Activated naive CD4-positive, alpha-beta T cell treated with Interleukin-2 at 50 U/mL for 16 hours (primary cell): ENCODE measurements at places on chromosomes 13 and 19.

- no peak for DNase-seq
These were observed 195.8 kb downstream of the RAP2A start for GRCh38 chr13:97629601-97630272.

DNA sequence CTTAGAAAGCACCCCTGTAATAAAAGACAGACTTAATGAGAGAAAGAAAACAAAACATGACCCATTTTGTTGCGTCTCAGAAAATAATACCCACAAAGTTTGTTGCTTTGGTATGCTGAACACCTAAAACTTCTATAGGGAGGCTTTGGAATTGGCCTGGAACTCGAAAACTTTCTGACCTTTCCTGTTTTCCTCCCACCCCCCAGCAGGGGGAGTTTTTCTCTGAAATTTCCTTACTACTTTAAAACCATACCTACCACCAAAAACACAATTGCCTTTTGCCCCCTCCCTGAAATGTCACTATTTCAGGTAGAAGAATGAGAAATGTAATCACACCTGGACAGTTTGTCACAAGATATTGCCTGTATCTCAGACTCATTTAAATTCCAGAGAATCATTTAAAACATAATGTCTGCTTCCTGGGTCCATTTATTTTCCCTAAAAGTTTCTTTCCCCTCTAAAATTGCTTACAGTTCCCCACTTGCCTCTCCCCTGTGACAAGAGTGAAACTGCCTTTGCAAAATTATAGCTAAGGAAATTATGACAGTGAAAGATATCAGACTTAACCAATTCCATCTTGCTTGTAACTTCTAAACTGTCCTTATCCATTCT is 2700.2 kb downstream of the PCDH9 start:
- no peak for DNase-seq

GRCh38 chr19:35978832-35979365 is 16.1 kb upstream of the SDHAF1 start:
- no peak for DNase-seq

DNA sequence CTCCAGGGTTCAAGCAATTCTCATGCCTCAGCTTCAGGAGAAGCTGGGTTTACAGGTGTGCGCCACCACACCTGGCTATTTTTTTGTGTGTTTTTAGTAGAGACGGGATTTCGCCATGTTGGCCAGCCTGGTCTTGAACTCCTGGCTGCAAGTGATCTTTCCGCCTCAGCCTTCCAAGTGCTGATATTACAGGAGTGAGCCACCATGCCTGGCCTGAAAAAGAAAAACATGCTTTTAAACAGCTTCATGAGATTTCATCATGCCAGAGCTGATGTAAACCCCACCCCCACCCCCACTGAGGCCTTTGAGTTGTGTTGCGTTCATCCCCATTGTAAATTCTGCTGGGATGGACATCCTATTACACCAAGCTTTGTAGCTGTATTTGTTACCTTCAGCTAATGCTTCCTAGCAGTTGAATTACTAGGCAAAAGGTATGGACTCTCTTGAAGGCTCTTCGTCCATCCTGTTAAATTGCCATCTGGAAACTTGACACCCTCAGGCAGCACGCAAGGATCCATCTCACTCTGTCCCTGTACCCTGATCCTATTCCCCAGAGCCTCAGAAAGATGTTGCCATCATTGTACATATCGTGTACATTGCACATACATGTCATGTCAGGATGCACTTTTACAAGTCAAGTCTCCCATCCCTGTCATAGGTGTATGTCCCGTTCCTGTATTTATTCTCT is 47.3 kb downstream of the NFIX start:
- no peak for DNase-seq

DNA sequence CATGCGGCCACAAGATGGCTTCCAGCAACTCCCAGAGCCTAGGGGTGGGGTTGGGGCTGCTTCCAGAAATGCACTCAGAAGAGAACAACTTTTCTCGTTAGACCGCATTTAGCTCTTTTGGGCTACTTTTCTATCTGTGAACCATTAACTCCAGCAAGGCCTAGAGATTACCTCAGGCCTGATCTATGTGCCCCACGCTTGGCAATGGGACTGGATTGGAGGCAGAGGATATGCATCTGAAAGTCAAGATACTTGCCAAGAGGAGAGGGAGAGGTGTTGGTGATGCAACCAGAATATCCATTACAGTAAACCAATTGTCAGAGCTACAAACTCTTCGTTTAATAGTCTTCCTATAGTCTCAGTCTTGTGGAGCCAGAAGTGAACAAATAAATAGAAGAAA is 177.7 kb downstream of the TDRD3 start:
- no peak for DNase-seq

GRCh38 chr13:43573361-43573740 is 213.4 kb downstream of the ENOX1 start:
- no peak for DNase-seq

DNA sequence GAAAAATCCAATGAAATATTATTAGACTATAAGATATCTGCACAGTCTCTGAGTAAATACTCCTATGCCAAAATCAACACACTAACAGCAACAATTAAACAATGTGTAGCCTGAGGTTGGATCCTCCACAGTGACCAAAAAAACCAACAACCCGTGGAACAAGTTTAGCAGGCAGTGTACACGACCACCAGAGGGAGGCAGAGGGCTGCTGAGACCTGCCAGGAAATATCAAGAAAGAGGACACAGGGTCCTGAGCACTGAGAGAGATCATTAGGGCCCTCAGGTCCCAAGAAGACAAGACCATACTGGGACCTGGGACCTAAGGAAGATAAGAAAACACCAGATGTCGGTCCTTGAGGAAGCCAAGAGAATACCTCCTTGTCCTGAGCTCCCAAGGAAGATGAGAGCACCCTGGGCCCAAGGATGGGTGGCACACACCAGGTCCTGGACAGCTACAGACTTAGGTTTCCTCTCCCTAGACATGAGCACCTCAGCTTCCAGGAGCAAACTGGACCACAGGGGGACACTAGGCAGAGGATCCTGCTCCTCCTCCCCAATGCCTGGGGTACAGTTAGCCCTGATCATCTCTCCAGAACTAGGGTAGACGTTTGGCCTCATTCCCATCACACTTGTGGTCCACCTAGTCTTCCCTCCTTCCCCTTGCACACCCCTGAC is 822 bp upstream of the ZNF274 start:
- peak; percentile 68 for DNase-seq

- DNase-seq = no peak
These were observed 48.2 kb downstream of the KCNC3 start for GRCh38 chr19:50280983-50281382.

- DNase-seq = no peak
These were observed 96.7 kb upstream of the DIAPH3 start for GRCh38 chr13:60260440-60260839.

DNA sequence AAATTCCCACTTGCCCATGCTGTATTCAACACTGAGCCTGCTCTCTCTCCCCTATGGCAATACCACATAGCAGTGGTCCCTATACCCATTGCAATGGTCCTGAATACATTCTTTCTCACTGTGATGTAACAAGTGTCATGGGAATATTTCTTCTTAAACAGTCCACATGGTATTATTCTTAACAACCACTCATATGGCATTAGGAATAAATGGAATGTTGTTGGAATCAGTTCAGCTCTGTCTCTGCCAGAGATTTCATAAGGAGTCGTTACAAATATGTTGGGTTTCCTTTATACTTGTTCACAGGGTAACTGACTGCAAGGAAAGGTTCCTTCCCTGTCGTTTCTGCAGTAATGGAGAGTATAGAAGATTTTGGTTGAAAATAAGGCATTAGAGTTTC is 128.3 kb upstream of the SPATA13 start:
- DNase-seq = no peak

DNA sequence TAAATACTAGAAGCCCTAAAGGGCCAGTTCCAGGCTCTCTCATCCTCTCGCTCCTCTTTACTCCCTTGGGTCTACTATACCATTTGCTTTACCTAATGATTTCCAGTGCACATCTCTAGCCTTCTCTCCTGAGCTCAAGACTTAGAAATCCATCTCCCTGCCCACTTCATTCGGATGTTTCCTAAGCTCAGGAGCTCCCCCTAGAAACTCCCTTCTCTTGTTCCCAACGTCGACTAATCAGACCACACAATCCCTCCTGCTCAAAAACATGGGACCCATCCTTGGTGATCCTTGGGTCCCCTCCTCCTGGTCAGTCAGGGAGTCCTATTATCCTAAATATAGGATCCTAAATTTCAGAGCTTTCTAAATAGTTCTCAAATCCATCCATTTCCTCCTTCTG is 21.1 kb upstream of the STK24 start:
- no peak for DNase-seq

DNA sequence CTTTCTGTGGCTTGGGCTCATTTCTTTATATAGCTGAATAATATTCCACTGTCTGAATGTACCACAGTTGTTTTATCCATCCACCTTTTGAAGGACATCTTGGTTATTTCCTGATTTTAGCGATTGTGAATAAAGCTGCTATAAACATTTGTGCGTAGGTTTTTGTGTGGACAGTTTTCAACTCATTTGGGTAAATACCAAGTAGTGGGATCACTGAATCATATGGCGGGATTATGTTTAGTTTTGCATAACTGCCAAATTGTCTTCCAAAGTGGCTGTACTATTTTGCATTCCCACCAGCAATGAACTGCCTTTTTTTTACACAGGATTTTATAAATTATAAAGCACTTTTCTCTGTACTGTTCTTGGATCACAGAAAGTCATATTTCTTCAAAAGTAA is 13.7 kb upstream of the LRCH1 start:
- DNase-seq = no peak

DNA sequence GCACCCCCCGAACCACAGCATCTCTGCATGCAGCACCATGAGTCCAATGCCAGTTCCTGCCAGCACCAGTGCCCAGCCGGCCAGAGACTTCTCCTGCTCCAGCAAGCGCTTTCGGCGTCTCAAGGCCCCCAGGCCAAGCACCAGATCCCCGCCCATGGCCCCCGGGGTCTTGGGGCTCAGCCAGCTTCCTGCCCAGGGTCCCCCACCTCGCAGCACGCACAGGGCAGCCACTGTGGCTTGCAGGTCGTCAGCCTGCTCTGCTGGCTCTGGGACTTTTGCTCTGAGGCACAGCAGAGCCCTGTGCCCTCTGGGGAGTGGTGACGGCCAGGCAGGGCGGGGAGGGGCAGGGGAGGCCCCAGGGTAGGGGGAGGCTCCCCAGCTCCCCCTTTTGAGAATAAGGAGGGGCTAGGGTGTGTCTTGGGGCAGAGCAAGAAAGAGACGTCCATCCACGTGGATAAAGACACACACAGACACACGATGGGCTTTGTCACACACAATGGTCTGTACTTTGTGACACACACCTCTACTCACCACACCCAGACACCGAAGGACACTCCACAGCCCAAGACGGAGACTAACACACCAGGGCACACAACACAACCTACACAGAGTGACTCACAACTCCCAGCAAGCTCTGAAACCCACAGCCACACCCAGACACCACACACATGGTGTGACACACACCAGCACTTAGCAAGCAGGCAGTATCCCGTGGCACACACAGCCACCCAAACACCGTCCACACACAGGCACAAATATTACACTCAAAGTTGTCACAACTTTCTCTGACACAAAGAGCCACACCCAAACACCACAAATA is at the start of gene KCNN4:
Gene KCNN4 (minus strand): TSS at position 268 of the 820 bp plus-strand sequence. CDS start 112 bp downstream, at position 156.
- peak; percentile 81 for DNase-seq

GRCh38 chr13:37097076-37097475 is 8.4 kb downstream of the CSNK1A1L start:
- DNase-seq = no peak

GRCh38 chr19:6425732-6426620 is 1.4 kb upstream of the KHSRP start:
- DNase-seq = no peak

- DNase-seq = no peak
These were observed 1.6 kb downstream of the MYH14 start for GRCh38 chr19:50204811-50205675.

- no peak for DNase-seq
These were observed 740.1 kb downstream of the UQCRFS1 start for GRCh38 chr19:28472843-28473242.

GRCh38 chr19:14015524-14016035 is 9.5 kb upstream of the RFX1 start:
- DNase-seq = no peak

DNA sequence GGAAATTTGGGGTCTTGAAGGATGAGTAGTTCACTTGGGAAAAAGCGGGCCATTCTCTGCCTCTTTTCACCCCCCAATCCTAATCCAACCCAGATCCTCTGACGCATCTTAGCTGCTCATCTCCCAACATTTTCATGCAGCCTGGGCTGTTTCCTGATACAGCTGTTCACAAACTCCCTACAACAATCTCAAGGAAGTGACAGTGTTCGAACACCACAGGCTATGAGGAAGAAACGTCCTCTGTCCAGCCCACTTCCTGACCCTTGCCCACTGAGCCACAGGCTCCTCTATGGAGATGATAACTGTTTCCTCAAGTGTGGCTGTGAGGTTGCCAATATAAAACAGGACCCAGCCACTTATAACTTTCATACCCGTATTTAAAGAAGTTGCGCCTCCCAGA is 16.2 kb downstream of the LMTK3 start:
- no peak for DNase-seq

- DNase-seq = no peak
These were observed 14.0 kb downstream of the AKAP8L start for GRCh38 chr19:15404780-15405211.

DNA sequence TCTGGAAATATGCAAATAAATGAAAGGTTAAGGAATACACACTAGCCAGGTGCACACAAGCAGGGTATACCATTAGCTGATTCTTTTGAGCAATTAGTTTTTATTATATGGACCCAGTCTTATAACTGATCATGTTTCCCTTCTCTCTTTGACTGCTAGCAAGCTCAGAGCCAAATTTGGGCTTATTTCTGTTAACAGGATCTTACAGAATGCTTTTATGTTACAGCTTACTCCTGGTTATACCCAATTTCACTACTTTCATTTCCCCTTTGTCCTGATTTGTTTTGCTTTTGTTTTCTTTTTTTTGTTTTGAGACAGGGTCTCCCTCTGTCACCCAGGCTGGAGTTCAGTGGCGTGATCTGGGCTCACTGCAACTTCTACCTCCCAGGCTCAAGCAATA is 12.9 kb upstream of the TPT1 start:
- DNase-seq = no peak

DNA sequence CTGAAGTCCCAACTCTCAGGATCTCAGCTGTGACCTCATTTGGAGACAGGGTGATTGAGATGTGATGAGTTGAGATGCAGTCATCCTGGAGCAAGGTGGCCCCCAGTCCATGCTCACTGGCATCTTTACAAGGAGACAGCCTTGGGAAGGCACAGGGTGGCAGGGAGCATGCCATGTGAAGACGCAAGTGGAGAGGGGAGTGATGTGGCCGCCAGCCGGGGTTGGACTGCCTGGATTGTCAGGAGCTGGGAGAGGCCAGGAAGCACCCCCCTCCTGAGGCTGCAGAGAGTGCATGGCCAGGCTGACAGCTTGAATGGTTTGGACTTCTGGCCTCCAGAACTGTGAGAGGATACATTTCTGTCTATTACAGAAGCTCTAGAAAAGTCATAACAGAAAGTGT is 194.4 kb downstream of the UQCRFS1 start:
- no peak for DNase-seq

GRCh38 chr19:1491114-1491848 is at the start of gene REEP6:
REEP6 (plus strand) TSS chr19:1491181; CDS start chr19:1491270, 89 bp downstream.
- no peak for DNase-seq

- no peak for DNase-seq
These were observed 99.0 kb upstream of the TSHZ3 start for GRCh38 chr19:31448221-31448657.
